ENCODE measurements at places on chromosomes 5 and 9. TPM values are rescaled to one million over a fixed set of nuclear protein-coding genes. Genes with fewer than 3 reads are reported as not detected.

DNA sequence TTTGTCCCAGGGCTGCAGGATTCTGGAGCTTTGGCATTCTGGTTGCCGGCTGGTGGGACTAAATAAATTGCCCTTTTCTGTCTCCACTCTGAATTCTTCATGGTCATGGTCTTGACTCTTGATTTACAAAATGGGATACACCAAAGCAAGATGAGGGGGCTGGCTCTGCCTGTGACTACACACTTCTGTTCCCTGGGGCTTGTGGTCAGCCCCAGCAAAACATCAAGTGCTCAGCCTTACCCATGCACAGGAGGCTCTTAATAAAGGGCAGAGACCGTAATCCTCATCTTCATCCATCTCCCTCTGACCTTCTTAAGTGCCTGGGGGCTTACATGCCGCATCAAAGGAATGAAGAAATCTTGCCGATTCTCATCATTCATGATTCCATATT lies 198.0 kb downstream of the GNA14 start:
- no peak for DNase-seq

DNA sequence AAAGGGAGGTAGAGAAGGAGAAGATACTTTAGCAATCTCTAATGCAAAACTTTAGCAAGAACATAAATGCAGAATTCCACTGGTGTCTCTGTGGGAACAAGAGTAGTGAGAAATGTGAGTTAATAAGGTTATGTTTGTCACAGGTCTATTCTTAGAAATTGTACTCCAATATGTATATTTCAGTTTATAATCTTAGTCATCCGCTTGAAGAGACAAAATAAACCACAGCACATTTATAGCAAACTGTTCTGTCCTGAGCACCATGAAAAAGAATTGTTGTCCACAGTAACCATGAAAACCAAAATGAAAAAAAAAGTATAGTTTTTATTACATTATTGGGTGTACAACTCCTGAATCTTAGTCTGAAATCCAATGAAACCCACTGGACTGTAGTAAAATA lies 93.6 kb upstream of the TSLP start:
- DNase-seq, result no peak

GRCh38 chr5:37847978-37848425 lies 8.2 kb upstream of the GDNF start:
- DNase-seq, result no peak

- no peak for DNase-seq
Measured at GRCh38 chr5:143284521-143284920, 119.0 kb downstream of the NR3C1 start.

ARSK gene
- total RNA-seq, result 3.2 TPM

OTULINL gene
- 9.4 TPM for total RNA-seq

CTXN3 gene
- not detected for total RNA-seq

FOXD4L4 gene
- not detected for total RNA-seq

SOWAHA gene
- 0.59 TPM for total RNA-seq

C8G gene
- total RNA-seq, result 1.7 TPM

All from activated CD4-positive, alpha-beta T cell treated with anti-CD3 and anti-CD28 coated beads, Interleukin-2, amount 10 ng/mL, durations not matched to agents 24 days and 14 days (primary cell).